H4 (cell line): ENCODE measurements at places on chromosomes 3 and 15.
A peak's percentile ranks its signal among the peaks of the same experiment; 100 is the strongest.

GRCh38 chr15:98689431-98689861 is 41.1 kb downstream of the IGF1R start:
- no peak for DNase-seq

- no peak for DNase-seq
Observed at GRCh38 chr3:187931101-187931500, 185.8 kb upstream of the BCL6 start.

- no peak for DNase-seq
Observed at GRCh38 chr3:56966509-56966908, 94.0 kb upstream of the SPATA12 start.

- no peak for DNase-seq
Observed at GRCh38 chr3:57151021-57151449, 14.1 kb downstream of the IL17RD start.

DNA sequence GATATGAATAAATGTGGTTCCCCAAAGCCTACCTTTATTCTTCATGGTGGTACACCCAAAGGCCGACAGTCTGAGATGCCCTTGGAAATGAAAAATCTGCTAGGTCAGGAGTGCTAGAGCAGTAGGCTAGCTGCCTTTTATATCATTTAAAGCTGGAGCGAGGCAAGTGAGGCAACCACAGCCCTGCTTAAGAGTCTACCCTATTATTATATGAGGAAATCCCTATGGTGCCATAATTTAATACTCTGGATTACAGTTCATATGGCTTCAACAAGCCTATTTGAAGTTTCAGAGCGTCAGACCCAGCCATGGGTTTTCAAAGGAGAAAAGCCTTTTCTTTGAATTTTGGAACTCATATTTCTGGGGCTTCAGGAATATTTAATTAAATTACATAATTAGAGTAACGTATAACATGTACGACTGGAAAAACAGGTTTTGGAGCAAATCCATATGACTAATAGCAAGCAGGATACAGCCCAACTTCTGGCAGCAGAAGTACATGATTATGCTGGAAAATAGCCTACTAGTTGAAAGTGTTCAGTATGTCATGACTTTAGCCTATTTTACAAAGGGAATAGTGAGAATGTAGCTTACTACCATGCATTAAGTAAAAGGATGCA is 18.0 kb upstream of the SLTM start:
- DNase-seq, result peak; percentile 20
